AG08395 (cell line): ENCODE measurements at places on chromosomes 11 and 22.
A peak's percentile ranks its signal among the peaks of the same experiment; 100 is the strongest.

DNA sequence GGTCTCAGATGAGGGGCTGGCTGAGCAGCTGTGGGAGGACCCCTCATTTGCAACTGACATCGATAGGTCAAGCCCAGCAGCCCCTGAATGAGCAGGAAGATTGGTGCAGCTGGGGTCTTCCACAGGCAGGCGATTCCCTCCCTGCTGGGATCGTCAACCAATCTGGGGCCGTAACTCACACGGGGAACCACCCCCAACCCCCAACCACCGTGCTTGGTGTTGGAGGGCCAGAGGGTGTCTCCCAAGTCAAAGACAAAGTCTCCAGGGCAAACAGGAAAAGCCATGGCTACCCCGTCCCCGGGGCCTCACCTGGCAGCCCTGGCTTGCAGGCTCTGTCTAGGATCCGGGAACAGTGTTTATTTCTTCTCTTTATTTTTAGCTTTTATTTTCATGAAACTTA is 26.9 kb upstream of the SCUBE1 start:
- DNase-seq: no peak

DNA sequence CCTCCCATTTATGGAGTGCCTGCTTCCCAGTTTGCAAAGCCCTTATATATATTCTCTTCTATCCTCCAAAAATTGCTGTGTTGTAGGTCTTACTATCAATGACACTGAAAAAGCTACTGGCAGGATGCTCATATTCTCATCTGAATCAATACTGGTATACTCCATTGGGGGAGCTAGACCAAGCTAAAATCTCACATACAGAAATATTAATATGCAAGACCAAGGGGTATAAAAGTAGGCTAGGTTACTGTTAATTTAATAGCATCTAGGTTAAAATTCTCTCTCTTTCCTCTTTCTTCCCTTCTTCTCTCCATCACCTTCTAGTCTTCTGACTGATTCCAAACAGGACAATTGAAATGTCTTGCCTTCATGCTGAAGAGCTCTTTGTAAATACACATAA is 17.1 kb upstream of the BDNF start:
- DNase-seq: peak; percentile 12

DNA sequence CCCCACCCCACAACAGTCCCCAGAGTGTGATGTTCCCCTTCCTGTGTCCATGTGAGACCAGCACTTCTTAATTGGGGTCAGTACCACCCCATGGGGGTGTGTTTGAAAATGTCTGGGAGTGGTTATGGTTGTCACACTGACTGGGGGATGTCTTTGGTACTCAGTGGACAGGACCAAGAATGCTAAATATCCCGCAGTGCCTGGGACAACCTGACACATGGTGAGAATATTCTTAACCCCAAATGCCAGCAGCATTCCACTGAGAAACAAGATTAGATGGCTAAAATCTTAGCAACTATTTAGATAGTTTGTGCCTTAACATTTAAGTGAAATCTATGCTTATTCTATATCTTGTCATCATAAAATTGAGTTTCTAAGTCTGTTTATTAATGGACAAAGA is 177.5 kb upstream of the ZBED5 start:
- peak; percentile 14 for DNase-seq

- peak; percentile 25 for DNase-seq
Observed at GRCh38 chr11:79973721-79974617, 533.1 kb upstream of the TENM4 start.

- peak; percentile 6 for DNase-seq
Observed at GRCh38 chr22:32204856-32205722, at the start of gene RFPL2. Gene RFPL2, minus strand, starts transcription at chr22:32205073. Its CDS starts 2,622 bp downstream, at chr22:32202451.

DNA sequence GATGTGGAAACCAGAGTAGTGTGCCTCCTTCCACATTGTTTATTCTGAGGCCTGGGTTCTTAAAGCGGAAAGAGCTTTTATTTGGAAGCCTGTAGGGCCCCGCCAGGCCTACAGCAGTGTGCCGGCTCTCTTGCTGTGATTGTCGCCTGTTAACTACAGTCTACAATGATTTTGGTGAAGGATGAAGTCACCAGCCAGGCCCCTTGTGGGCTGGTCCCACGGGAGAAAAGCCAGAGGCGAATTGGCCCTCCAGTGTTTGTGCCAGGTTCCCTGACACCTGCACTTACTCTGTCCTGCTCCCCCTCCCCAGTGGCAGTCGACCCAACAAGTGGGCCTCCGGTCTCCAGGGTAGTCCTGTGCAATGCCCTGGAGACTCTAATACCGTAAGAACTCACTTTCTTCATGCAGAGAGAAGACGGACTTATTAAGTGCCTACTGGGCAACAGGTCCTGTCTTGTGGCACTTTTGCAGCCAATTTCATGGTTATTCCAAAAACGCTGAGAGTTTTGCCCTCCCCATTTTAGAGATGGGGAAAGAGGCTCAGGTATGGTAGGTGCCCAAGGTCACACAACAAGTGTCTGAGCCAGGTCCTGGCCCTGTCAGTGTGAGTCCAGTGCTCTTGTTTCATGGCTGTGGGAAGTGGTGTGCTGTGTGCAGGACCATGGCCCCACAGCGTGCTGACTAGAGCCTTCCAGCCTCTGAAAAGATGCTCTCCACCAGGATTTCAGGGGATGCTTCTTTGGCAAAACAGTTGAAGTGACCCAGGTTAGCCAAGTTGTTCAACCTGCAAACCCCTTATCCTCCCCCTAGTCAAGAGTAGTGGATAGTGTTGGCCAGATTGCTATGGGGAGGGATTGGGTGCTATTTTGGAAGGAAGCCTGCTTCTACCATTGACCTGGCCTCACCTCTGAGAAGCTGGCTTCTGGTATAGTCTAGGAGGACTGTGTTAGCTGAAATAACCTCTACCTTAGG is 1.4 kb downstream of the MICAL2 start:
- DNase-seq: no peak

GRCh38 chr22:47052236-47053012 is 290.0 kb downstream of the TBC1D22A start:
- DNase-seq: no peak

GRCh38 chr11:66878474-66878873 is 21.6 kb downstream of the LRFN4 start:
- peak; percentile 19 for DNase-seq

GRCh38 chr11:3164552-3165151 is 458 bp downstream of the OSBPL5 start:
- no peak for DNase-seq

DNA sequence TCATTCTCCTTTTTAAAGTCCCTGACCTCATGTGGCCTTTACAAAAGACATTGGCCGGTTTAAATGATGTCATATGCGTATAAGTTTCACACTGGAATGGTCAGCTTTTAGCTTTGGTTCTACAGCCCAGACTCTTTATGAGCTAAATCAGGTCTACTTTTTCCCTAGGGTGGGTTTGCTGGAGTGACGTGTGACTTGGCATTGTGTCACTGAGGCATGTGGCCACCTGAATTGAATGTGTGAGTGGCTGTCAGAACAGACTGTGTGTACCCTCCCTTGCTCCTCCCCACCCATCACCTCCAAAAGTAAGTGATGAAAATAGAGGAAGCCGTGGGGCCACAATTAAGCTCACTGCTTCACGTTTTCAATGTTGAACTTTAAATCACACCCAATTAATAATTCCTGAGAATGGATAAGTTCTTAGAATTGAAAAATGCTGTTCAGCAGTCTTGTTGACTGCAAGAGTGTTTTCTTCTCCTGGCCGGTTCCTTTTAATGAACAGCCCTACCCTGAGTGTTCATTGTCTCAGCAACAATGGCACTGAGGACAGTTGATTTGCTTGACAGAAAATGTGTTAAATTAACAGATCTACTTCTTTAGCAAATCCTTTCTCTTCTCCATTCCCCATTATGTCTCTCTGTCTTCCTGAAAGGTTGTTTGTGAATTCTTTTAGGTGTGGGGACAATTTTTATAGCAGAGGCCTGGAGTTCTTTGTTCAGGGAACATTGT is 11.3 kb downstream of the CECR2 start:
- no peak for DNase-seq
